ENCODE measurements at places on chromosomes 16 and 17.

GRCh38 chr16:28059841-28060575 lies 3.5 kb downstream of the GSG1L start:
- no peak for DNase-seq

DNA sequence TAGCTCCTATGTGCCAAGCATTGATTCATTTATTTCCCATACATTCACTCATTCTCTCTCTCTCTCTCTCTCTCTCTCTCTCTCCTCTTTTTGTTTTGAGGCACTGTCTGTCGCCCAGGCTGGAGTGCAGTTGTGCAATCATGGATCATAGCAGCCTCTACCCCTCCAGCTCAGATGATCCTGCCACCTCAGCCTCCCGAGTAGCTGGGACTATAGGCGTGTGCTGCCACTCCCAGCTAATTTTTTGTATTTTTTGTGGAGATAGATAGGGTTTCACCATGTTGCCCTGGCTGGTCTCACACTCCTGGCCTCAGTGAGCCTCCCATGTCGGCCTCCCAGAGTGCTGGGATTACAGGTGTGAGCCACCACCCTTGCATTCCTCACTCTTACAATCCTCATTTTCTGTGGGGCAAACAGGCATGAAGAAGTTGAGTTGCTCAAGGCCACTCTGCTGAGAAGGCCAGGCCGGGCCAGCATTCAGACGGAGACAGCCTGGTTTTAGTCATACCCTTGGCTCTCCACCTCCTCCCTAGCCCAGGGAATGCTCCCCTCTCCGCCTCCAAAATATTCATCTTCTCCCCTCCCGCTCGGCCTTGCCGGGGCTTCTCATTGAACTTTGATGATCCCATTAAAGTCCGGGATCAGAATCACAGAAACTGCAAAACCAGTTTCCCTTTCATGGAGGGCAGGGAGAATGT lies 765 bp upstream of the PRM2 start:
- DNase-seq: no peak

GRCh38 chr17:65324611-65325342 lies 187.6 kb downstream of the RGS9 start:
- DNase-seq: no peak

DNA sequence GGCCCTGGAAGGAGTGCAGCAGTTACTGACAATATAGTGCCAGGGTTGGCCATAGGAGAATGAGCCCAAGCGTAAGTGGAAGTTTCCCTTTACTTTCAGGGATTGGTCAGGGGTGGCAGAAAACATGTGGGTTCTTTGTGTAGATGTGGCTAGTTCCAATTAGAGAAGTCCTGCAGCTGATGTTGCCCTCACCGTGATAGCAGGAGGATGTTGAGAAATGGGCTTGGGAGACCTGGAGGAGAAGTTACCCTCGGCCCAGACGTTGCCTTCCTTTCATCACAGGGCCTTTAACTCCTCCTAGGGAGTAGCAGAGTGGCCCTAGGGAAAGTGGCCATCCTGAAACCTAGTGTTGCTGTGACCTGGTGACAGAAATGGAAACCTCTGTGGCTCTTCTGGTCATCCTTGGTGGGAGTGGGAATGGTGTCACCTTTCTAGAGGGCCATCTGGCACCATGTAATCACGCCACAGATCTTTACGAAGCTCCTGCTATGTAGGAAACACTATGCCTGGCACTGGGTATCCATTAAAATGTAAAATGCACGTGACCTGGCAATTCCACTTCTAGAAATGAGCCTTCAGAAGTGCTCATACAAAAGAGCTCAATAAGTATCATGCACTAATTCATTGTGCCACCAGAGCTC lies 6.7 kb downstream of the TMEM92 start:
- DNase-seq: no peak

DNA sequence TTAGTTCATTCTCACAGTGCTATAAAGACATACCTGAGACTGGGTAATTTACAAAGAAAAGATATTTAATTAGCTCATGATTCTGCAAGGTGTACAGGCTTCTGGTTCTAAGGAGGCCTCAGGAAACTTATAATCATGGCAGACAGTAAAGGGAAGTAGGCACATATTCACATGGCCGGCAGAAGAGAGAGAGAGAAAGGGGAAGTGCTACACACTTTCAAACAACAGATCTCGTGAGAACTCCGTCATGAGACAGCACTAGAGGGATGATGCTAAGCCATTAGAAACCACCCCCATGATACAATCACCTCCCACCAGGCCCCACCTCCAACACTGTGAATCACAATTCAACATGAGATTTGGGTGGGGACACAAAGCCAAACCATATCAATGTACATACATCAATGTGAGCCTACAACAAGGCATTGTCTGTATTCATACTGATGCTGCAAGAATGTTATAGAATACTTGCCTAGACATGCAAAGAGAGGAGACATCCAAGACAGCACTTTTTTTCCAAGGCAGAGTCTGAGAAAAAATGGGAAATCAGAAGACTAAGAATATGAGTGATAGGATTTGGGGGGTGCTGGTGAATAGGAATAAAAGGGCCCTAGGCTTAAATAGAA lies 114.8 kb upstream of the XYLT1 start:
- DNase-seq: no peak

- DNase-seq: peak; percentile 55
Observed at GRCh38 chr17:45410144-45411091, 22.3 kb downstream of the ARHGAP27 start.

- DNase-seq: no peak
Observed at GRCh38 chr16:68985855-68986254, 119.6 kb upstream of the HAS3 start.

GRCh38 chr16:1548727-1549126 lies 15.3 kb downstream of the TMEM204 start:
- no peak for DNase-seq

DNA sequence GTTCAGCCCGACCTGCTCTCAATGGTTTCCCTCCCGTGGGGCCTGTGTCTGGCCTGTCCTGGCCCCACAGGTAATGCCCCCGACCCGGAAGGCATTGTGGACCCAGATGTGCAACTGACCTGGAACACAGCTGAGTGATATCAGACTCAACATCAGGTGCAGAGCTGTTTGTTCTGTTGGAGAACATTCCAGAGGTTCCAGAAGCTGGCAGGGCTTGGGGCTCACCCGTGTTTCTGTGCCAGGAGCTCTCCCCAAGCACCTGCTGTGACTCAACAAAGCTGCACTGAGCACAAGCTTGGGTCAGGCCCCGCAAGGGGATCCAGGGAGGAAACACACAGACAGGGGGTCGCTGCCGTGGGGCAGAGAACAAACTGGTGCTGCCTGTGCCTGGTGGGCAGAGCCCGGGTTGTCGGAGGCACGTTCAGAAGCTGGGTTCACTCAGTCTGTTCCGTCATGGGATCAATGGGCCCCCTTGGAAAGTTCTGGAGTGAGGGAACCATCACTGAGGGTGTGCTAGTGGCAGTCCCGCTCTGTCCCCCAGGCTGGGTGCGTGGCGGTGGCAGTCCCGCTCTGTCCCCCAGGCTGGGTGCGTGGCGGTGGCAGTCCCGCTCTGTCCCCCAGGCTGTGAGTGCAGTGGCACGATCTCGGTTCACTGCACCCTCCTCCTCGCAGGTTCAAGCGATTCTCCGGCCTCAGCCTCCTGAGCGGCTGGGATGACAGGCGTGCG lies 22.1 kb downstream of the HS3ST6 start:
- no peak for DNase-seq

DNA sequence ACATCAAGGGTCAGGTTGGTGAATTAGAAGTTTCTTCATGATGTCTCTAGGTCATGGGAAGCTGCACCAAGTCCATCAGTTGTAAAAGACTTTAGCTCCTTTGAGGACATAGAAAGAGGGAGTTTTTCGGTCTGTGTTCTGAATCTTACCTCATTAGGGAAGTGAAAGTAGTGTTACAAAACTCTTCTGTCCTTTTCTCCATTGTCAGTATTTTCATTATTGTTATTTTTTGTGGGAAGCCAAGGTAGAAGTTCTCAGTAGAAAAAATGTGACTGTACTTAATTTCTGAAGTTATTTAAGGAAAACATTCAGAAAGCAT lies 24.2 kb downstream of the MAP3K3 start:
- DNase-seq: no peak

Data from ecto neural progenitor cell (in vitro differentiated cells).